ENCODE measurements at places on chromosomes 6 and 20.

DNA sequence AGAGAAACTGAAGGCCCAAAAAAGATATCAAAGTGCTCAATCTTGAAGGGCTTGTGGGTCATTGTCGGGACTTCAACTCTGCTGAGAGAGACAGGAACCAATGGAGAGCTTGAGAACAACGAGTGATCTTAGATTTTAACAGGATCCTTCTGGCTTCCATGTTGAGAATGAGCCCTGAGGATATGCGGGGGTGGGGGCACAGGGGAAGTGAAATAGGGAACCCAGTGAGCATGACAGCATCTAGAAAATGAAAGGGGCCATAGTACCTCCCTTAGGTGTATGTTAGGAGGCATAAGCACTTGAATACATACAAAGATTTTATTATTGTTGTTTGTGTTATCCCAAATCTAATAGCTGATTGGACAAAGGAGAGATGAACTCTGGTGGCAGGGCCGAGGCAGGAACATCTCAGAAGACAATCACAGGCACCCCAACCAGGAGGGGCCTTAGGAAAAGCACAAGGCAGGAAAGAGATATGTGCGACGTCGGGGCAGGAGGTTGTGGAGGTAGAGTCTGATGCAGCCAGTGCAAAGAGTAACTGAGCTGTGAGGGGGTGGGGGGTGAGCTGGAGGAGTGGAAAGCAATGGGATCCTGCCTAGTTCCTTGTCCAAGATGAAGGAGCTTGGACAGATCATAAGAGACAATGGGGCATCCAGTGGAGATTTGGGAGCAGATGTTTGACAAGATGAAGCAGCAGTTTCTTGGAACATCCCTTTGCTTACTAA lies 10.4 kb downstream of the TGM6 start:
- DNase-seq: no peak

GRCh38 chr6:147618927-147619326 lies 110.4 kb downstream of the SAMD5 start:
- DNase-seq: no peak

- DNase-seq: no peak
Observed at GRCh38 chr6:132130626-132131298, 179.6 kb upstream of the CCN2 start.

DNA sequence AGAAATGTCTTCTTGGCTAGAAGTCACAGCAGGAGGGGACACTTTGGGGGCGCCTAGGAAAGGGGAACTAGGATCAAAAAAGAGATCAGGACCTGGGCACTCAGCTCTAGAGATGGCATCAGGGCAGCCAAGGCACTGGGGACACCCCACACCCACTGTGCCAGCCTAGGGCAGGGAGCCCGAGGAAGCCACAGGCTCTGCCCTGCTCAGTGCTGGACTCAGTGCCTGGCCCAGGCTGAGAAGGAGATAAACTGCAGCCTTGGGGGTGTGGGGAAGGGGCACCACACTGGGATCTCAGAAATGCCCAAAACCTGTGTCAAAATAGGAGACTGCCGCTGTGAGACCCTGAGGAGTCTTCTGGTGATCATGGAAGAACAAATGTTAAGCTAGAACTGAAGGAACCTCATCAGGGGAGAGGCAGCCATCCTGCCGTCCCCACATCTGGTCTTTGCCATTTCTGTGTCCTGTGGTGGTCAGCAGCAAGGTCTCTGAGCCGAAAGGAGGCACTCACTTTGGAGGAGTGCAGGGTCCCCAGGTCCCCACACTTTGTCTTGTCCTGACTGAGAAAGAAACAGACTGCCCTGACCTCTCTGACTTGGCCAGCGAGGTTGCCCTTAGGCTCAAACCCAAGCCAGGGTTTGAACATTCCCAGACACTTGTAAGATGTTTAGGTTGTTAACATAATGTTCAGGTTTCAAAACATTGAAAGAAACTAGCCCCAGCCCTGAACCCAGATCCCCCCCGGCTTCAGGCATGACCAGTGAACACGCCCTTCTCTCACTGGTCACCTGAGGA lies 2.3 kb downstream of the ARFRP1 start:
- DNase-seq: no peak

DNA sequence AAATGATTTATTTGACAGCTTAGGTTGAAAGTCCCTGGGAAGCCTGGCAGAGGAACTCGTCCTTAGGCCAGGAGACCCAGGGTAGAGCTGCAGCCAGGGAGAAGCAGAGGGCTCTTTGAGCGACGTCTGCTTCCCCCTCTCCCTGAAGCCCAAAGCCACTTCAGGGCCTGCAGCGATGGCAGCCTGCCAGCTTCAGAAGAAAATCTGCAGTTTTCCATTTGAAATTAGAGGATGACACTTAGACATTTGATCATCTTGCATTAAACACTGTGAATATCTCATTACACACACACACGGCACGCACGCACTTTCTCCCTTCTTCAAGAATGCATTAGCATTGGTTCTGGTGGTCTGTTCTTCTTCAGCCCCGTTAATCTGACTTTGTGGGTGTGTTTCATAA lies 96.5 kb downstream of the PLEKHG1 start:
- no peak for DNase-seq

DNA sequence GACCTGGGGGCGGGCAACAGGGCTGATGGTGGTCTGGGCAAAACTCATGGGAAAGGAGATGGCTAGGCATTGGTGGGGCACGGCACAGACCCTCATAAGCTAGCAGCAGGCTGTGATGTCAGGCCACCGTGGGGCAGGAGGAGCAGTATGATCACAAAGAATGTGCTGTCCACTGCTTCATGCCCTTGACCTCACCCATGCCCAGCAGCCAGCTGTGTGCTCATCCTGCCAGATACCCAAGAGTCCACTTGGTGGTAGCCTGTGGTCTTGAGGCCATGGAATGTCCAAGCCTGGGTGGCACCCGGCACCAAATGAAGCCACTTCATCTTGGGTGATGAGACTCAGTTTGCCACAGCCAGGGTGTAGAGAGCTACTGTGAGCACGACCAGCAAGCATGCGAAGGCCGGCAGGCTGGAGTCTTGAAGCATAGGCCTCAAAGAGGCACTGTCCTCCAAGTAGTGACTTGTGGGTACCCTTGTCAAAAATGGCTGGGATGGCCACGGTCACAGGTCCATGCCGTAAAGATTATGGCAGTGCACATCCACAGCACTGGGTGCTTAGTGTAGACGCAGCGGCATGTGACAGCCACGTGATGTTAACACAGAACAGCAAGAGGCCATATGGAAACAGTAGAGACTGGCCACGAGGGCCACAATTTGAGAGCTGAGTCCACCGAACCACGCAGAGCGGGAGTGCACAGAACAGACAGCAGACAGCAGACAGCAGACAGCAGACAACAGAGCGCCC lies 19.0 kb downstream of the PLAGL2 start:
- no peak for DNase-seq

DNA sequence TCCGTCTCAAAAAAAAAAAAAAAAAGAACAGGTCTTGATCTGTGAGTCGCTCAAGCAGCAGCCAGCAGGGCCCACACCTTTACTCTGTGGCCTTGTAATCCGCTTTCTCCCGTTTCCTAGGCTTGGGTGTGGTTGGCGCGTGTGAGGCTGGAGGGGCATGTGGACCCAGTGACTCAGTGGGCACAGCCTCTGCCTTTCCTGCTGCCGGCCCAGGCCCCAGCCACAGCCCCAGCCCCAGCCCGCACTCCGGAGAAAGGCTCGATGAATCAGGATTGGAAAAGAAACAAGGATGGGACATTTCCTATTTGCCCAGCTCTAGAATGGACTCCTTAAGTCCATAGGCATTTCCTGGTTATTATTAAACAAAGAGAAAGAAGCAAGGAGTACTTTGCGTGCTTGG lies 4.3 kb downstream of the BHLHE23 start:
- DNase-seq: no peak

DNA sequence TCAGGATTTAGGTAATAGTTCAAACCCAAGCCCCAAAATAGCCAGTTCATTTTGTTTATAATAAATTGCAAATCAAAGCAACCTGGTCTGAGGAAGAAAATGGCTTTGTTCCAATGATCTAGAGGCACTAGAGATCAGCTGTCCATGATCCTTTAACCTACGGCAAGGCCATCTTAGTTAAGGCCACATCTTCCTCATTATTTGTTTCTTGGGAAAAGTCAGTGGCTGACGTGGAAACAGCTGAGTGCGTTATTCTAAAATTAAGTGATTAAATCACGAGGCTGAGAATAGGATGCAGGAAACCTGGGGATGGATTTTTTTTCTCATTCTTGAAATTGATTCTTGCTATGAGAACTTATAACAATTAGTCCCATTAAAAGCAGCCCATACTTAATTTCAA lies 10.1 kb upstream of the TENT5A start:
- DNase-seq: no peak

- DNase-seq: no peak
Observed at GRCh38 chr20:62493253-62493885, 17.6 kb upstream of the GATA5 start.

- DNase-seq: no peak
Observed at GRCh38 chr6:39289490-39289889, 24.7 kb downstream of the KCNK17 start.

- no peak for DNase-seq
Observed at GRCh38 chr6:35086636-35087360, 54.3 kb downstream of the TCP11 start.

GRCh38 chr6:65452333-65452732 lies 254.7 kb downstream of the EYS start:
- no peak for DNase-seq

GRCh38 chr6:46329568-46329967 lies 158.8 kb upstream of the ENPP5 start:
- no peak for DNase-seq

GRCh38 chr6:37145443-37145842 lies 24.5 kb upstream of the PIM1 start:
- DNase-seq: no peak

DNA sequence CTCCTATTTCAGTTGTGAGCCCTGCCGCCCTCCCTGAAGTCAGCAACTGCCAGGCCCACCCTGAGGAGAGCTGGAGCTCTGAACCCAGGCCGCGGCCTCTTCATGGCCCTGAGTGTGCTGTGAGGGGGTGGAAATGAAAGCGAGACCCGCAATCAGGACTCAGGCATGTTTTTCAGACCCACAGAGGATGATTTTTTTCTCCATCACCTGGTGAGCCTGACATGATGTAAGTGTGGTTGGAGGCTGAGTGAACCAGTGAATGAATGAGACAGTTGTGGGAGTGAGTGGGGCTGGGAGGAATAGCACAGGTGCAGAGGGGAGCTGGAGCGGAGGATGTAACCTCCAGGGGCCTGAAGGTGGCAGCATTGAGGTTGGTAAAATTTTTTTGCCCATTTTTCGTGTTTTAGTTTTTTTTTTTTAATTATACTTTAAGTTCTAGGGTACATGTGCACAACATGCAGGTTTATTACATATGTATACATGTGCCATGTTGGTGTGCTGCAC lies 18.3 kb downstream of the RAET1L start:
- peak; percentile 45 for DNase-seq

DNA sequence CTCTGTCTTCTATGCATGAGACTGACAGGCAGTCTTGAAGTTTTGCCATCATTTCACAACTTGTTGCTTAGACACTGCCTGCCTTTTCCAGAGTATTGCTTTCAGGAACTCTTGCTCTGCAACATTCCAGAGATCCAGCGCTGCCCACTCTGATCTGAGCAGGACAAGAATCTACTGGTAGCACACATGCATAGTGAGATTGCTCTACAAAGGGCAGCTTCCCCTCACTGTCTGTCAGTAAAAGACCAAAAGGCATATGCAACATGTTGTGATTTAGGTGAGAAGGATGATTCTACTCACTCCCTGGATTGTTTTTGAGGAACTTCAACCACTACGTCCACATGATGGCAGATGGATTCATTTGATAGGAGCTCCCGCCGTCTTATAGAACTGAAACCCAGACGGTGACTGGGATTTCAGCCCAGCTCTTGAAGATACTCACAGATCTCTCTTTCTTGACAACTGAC lies 259.1 kb downstream of the ARID1B start:
- DNase-seq: no peak

DNA sequence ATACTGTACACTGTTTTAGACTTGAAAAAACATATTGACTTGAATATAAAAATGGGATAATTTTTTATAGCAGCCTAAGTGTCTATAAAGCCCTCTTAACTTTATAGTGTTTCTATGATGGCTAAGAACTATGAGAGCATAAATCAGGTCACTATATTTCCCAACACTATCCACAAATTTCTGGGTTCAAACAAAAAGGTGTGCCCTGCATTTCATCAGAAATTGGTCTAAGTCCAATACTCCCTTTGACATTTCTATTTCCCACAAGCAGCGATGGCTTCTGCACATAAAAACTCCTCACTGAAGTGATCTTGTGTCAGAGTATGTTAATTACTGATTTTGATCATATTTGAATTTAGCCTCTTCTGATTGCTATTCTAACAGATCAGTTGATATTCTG lies 143.9 kb downstream of the WDR27 start:
- DNase-seq: no peak

- no peak for DNase-seq
Observed at GRCh38 chr6:2430612-2431011, 185.2 kb upstream of the GMDS start.

GRCh38 chr20:58523971-58524315 lies 8.7 kb upstream of the APCDD1L start:
- no peak for DNase-seq

GRCh38 chr6:21648475-21649050 lies 55.0 kb downstream of the SOX4 start:
- DNase-seq: no peak

DNA sequence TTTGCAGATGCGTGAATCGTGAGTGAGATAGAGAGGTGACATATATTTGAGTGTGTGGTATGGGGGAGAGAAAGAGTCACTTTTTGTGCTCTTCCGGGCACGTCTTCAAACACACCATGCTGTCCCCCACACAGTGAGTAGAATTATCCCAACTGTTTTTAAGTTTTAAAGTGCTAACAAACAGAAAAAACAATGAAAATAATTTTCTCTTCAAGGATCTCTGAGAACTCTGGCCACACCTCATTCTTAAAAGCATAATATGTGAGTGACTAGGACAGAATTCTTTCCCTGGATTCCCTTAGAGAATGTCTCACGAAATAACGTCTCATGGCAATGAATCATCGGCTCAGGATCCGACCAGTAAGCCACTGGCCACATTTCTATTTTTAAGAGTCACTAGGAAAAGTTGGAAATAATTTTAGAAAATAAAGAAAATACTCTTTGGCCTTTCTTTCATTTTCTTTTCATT lies 235.7 kb upstream of the ZNF217 start:
- DNase-seq: no peak

Data from nephron progenitor cell (in vitro differentiated cells).